ENCODE measurements at places on chromosomes 4 and X.
A peak's percentile ranks its signal among the peaks of the same experiment; 100 is the strongest.

DNA sequence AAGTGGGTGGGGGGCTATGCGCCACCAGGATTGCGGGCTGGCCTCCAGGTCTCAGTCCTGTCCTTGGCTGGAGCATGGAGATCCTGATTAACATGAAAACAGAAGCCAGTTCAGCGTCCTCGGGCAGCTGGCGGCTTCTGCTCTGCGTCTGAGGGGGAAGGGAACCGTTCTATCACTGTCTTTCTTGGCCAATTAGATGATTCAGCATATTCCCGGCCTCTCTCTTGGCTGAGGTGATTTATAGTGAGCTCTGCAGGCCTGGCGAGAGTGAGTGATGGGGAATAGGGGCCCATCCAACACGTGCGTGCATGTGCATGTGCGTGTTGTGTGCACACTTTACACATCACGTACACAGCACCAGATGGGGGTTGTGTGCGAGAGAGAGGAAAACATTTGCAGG, 145.8 kb upstream of the ATP6AP2 start:
- peak; percentile 21 for DNase-seq

DNA sequence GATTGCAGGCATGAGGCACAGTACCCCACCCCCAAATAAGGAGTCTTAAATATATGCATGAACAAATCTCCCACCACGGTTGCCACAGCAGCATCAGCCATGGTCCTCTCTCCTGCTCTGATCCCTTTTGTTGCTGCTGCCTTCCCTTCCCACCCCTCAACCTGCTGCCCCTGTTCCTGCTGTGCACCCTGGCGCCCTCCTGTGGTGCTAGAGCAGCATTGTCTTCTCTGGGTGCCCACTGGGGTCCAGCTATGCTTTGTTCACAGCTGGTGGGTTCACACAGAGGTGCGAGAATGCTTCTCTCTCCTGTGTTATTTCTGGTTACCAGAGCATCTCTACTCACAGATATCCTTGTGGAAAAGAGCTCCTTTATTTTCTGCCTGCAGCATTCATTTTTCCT, 116.2 kb downstream of the GATB start:
- DNase-seq, result no peak

- no peak for DNase-seq
Observed at GRCh38 chr4:80072228-80072743, 743 bp downstream of the ANTXR2 start.

DNA sequence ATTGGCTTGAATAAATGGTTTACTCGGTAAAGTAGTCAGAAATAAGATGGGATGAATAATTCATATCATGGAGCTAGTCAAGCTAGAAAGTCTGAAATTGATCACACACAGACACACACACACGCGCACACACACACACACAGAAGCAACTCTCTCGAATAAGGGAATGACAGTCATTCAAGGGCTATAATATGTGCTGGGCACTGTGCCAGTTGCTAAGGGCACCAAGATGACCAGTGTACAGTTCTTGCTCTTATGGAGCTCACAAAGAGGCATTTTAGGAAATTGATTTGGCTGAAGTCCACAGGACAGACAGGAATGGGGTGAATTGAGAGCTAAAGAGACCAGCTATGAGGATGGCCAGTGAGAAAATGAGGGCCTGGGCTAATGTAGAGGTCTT, 34.2 kb upstream of the SH3D19 start:
- DNase-seq, result no peak

DNA sequence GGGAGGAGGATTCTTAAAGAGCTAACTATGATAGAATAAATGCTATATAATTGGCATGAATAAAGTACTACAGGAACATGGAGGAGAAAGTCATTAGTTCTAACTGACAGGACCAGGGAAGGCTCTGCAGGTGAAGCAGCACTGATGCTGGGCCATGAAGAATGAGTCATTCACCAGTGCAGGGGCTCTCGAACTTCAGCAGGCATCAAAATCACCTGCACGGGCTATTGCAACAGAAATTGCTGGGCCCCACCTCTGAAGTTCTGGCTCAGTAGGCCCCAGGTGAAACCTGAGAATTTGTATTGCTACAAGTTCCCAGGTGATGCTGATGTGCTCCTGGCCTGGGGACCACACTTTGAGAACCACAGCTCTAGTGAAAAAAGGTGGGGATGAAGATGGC, 33.7 kb downstream of the TMEM150C start:
- DNase-seq, result no peak

GRCh38 chr4:4974727-4975126, 44.5 kb downstream of the CYTL1 start:
- DNase-seq, result no peak

- peak; percentile 70 for DNase-seq
Observed at GRCh38 chr4:186725469-186726425, 2.1 kb upstream of the FAT1 start.

DNA sequence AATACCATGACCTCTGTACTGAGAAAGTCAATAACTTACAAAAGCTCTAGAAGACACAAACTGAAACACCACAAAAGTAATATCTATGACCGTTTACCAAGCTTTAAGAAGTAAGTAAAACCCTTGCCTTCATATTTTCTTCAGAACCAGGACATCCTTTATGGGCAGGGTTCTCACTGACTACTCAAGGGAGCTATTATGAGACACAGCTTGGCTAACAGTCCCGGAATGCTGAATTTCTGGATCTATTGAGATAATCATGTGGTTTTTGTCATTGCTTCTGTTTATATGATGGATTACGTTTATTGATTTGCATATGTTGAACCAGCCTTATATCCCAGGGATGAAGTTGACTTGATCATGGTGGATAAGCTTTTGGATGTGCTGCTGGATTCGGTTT, 19.9 kb upstream of the CDS1 start:
- no peak for DNase-seq

DNA sequence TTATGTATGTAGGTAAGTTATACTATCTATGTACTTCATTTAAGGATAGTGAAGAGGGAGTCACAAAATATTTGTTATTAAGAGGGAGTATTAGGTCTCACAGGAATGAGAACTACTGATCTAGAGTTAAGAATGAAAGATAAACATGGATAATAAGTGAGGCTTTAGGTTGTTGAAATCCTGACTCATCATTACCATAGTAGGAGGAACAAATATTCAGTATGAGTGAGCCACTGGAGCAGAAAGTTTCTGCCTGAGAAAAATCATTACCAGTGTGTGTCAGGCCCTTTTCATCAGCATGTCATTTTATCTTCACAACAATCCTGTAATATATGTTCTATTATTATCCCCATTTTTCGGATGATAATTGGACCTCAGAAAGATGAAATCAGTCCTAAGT, 27.2 kb upstream of the IGSF1 start:
- no peak for DNase-seq

- no peak for DNase-seq
Observed at GRCh38 chrX:153878969-153879653, 6.9 kb downstream of the L1CAM start.

- no peak for DNase-seq
Observed at GRCh38 chr4:139975830-139976272, 178.1 kb downstream of the MAML3 start.

DNA sequence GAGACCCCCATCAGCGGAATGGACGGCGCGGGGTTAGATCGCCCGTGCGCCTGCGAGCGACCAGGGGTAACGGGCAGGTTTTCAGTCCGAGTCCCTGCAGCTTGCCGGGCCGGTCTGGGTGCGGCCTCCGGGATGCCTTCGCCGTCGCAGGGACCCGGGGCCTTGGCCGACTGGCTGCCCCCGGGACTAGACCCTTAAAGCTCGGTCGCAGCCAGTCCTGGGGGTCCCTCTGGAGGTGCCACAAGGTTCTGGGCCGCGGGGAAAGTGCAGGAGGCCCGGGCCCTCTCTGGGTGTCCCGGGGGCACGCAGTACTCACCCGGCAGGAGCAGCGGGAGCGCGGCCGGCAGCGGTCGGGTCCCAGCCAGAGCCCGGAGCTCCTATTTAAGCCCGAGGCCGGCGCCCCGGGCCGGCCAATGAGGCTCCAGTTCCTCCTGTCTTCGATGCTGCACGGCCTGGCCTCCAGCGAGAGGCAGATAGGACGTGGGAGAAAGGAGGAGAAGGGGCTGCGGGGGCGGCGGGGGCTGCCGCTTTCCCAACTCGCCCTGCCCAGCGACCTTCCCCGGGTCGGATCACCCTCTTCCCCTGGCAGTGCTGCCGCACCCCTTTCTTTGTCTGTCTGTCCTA, at the start of gene SPON2:
TSS of gene SPON2 (minus strand) at position 356 of the 624 bp plus-strand sequence.
- no peak for DNase-seq

- no peak for DNase-seq
Observed at GRCh38 chr4:114497116-114497515, 101.5 kb upstream of the UGT8 start.

DNA sequence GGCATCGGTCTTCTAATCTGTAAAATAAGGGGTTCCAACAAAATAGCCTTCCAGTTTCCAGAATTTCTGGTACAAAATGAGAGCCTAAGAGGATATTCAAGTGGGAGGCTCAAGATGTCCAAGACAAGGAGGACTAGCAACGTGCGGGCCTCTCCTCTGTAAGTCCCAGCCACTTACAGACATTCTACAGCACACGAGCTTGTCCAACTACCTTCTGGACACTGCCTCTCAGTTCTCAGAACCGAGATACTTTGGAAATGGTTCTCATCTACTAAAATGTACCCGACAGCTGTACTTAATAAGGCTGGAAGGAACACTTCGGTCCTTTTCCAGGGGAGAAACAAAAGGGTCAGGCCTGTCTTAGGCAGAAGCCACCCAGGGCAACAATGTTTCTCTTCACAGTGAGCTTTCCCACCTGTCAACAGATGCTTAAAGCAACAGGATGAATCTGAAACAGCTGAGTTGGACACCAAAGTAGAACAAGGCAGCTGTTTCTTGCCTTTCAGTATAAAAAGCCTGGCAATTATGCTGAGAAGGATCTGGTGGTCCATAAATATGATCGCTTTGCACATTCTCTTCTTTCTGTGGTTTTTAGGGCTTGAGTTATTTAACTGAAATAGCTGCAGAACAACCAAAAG, 127.0 kb downstream of the HS6ST2 start:
- no peak for DNase-seq

DNA sequence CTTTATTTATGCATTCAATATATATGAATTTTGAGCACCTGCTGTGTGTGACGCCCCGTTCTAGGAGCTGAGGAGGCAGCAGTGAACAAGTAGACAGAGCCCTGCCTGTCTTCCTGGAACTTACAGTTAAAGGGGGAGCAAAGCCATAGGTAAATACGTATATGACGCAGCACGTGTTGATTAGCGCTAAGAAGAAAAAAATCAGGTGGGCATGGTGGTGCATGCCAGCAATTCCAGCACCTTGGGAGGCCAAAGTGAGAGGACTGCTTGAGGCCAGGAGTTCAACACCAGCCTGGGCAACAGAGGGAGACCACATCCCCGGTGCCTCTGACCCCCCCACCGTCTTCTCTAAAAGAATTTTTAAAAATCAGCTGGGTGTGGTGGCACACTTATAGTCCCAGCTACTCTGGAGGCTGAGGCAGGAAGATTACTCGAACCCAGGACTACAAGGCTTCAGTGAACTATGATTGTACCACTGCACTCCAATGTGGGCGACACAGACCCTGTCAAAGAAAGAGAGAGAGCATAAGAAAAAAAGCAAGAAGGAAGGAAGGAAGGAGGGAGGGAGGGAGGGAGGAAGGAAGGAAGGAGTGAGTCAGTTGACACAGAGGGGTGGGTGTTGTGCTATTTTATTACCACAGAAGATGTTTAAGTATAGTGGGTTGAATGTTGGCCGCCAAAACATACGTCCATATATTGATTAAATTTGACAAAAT, 5.4 kb upstream of the KIAA0232 start:
- no peak for DNase-seq

DNA sequence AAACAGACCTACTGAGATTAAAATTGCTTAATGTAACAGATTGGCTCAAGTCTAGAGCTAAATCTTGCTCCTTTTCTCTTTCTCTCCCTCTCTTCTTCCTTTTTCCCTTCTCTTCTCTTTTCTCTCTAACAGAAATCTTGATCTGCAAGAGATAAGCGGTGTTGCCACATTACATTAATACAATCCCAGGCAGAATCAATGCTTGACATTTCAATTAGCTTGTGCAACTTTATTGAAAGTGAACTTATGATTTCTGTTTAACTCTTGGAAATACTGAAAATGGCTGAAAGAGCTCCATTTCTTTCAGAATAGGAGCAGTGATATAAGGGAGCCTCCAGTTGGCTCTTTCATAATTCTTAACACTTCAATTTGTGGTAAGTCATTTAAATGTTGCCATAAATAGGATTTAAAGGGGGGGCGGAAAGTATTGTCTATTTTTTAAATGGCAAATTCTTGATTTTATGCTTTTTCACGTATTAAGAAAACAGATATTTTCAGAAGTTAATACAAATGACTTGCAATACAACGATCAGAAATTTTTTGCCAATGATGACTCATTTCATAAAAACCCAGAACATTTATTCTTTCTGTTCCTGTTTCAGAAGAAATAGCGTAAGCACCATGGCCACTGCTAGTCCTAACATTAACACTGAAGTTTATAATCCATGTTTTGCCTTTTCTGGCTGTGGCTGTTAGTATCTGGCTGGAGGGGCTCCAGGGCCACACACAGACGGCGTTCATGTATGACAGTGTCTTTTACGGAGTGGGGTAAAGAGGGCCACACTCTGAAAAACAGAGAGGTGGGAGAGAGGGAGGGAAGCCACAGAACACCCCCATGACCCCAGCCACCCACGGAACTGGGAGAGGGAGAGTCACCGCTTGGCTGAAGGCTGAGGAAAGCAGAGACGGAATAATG, 115.7 kb upstream of the FAT1 start:
- DNase-seq, result no peak

GRCh38 chr4:13328591-13328990, 155.5 kb downstream of the RAB28 start:
- DNase-seq, result no peak

Measured in GM04504 (cell line).